Activated CD4-positive, alpha-beta T cell treated with anti-CD3 and anti-CD28 coated beads, Interleukin-2, Interleukin-6, amounts not matched to agents 100 ng/mL and 50 ng/mL, durations not matched to agents 16 hours and 8 hours (primary cell): ENCODE measurements at places on chromosomes 12 and 14.

GRCh38 chr12:1527789-1528188, 66.6 kb downstream of the FBXL14 start:
- no peak for DNase-seq

DNA sequence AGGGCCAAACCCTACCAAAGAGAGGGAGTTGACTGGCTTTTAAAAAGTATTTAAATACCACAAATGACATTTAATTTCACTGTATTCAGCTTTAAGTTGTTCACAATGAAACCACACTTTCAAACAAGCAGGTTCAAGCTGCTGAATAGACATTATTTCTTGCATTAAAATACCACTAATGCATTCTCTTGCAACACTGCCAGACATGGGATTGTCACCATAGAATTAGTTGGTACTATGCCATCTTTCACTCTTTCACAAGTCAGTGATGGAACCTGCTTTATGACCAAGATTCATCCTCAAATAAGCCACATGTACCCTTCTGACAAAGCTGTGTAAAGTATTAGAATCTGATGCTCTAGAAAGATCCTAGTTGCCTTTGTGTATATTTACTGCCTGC, 239.4 kb downstream of the PAWR start:
- no peak for DNase-seq

GRCh38 chr12:45216230-45216982, 511 bp downstream of the ANO6 start:
- peak; percentile 54 for DNase-seq

GRCh38 chr12:89319122-89319521, 33.2 kb downstream of the DUSP6 start:
- no peak for DNase-seq

DNA sequence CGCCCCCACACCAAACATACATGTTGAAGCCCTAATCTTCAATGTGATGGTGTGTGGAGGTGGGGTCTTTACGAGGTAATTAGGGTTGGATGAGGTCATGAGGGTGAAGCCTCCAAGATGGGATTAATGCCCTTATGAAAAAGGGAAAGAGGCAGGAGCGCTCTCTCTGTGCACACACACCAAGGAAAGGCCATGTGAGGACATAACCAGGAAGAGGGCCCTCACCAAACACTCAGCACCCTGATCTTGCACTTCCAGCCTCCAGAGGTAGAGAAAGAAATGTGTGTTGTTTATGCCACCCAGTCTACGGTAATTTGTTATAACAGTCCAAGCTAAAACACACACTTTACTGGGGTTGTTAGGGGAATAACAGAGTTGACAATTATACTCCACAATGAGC, 14.6 kb upstream of the PITPNM2 start:
- no peak for DNase-seq

- DNase-seq, result no peak
These were observed 44.1 kb downstream of the PRIMA1 start for GRCh38 chr14:93744176-93744575.

DNA sequence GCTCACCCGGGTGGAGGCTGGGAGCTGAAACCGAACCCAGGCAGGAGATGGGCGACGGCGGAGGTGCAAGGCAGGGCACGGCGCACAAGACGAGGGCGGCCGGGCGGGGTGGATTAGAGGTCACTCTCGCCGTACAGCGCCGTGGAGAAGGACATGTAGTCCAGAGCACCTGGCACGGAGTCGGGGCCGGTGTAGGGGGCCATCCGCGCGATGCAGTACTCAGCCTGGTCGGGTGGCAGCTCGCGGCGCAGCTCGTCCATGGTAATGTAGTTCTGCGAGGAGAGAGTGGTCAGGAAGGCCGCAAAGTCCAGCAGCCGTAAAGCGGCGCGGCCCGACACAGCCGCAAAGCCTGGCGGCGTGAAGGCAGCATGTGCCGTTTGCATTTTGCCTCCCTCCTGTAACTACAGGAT, 81.9 kb upstream of the ZFP36L1 start:
- DNase-seq, result no peak

- DNase-seq, result no peak
These were observed 76.4 kb upstream of the ANO4 start for GRCh38 chr12:100718187-100718586.

- DNase-seq, result no peak
These were observed 8.0 kb downstream of the BORCS5 start for GRCh38 chr12:12364787-12365445.

GRCh38 chr14:95993768-95994592, 45.2 kb upstream of the C14orf132 start:
- DNase-seq, result peak; percentile 58

GRCh38 chr14:72462056-72462455, 431.8 kb downstream of the DPF3 start:
- DNase-seq, result no peak

- no peak for DNase-seq
These were observed 59.0 kb downstream of the FERMT2 start for GRCh38 chr14:52891800-52892199.

DNA sequence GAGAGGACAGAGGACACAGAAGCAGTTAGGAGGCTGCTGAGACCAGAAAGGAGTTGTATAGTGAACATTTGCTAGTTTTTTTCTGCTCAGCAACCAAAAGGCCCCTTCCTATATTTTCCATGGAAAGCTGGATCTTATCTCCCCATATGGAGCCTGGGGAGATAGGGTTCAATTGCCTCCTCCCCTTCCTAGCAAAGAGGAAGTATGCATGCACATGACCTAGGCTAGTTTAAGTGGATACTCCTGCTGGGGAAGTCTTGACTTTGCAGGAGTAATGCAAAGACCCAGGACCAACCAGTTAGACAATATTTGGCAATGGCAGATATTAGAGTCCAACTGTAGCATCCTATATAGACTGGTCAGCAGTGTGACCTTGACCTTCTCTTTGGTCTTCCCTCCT, 15.1 kb downstream of the CHD8 start:
- no peak for DNase-seq

GRCh38 chr14:100285913-100286400, 20.3 kb downstream of the SLC25A29 start:
- no peak for DNase-seq

DNA sequence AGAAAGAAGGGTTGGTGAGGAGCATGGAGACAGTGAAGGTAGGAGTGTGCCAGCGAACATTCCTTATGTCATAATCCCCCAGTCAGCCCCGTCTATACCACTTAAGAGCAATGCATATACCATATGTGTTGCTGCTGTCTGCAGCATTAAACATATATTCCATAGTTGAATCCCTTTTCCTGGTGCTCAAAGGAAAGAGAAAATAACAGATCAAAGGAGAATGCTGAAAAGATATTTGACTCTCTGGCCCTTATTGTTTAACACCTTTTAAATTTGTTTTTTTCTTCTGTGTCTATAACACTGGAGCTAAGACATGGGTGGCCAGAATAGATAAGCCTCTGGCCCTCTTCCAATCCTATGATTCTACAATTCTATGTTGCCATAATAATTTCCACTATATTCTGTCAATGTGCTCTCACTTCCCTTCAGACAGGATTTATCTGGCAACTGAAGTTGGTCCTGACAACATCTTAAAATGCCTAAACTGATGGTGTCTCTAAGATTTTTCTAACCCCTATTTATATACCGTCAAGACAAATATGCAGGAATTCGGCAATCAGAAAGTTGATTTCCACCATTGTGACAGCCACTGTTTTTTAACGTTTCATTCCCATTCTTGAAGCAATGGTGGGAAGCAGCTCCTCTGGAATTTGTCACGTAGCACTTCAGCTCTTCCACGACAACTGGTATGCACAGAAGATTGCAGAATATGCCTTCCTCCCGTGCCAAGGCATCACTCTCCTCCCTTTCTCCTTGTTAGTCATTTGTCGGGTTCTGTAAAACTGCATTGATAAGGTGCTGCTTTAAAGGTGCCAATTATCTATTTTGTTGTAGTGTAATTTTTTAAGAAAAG, 204.7 kb downstream of the BCAT1 start:
- DNase-seq, result no peak

- DNase-seq, result no peak
These were observed 21.7 kb upstream of the JPH4 start for GRCh38 chr14:23600322-23600707.

- no peak for DNase-seq
These were observed 96.1 kb upstream of the DACT1 start for GRCh38 chr14:58541633-58542022.

DNA sequence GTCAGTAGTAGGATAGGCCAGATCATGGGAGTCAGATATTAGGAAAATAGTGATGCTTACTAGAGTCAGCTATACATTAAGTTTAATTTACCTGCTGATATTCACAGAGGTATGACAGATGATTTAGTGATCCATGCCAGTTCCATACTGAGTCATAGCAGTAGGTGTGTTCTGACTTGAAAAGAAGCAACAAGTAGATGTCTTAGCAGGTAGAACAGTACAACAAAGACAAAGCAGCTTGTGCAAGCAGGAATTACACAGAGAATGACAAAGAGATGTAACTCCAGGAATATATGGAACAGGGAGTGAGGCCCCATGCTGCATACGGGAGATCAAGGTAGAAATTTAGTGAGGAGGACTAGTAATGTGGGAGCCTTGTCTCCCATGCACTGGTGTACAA, 556.9 kb downstream of the SLC16A7 start:
- no peak for DNase-seq

DNA sequence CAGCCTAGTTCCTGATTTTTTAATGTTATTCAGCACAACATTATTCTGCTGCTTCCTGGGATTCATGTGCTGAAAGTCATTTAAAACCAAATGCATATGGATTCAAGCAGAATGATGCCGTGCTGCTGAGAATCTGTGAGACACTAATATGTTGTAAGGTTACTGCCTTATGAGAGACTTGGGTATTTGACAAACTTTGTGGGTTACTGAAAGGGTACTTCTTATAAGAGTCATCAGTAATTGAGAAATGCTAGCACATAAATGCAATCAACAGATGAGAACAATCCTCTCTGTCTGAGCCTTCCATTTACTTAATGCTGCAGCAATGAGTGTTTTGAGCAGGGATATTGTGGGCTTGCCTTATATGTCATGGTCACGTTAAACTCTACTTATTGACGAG, 175.7 kb downstream of the NPAS3 start:
- DNase-seq, result no peak

DNA sequence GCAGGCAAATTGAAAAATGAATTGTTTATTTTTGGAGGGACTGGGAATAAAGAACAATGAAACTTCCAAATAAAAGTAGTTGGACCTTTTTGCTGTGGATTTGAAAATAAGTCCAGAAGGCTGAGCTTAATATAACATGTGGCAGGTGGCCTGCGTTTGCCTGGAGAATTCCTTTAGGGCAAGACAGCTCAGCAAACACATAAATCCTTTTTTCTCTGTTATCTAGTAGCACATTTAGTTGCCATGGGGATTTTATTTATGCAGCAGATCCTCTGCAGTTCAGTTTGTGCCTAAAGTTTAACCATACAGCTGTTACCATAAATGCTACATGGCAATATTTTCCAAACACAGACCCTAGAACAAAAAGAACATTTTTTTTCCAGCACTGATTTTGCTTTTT, 180.0 kb downstream of the NPAS3 start:
- no peak for DNase-seq

GRCh38 chr14:74917646-74918081, 5.4 kb downstream of the RPS6KL1 start:
- no peak for DNase-seq

DNA sequence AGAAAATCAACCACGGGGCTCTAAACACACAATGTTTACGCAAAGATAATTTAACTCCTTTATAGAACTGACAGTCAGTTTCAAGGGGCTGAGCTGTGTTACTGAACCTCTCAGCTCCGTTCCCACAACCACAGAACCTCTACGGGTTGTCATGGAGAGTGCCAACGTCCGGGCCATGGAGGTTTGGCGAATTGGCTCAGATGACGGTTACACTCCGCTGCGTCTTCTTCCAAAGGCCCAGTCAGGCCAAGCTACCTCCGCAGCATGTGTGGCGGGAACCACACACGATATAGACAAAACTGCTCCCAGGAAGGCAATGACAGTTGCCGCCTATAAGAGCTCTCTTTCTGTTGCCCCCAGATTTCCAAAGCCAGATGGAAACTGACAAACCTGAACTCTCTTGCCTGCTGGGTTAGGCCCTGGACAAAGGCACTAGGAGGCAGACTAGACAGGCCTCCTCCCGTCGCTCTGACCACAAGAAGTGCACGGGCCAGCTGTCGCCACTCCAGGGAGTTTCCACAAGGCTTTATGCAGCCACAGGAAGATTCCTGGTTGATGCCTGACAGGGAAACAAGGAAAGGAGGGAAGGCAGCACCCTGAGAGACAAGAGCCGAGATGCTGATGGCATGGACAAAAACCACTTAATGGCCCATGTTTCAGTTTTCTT, 30.3 kb downstream of the CCDC88C start:
- no peak for DNase-seq
